Stimulated activated CD8-positive, alpha-beta memory T cell treated with anti-CD3 and anti-CD28 coated beads, Interleukin-2, amount 100 ng/mL, for 48 hours (primary cell): ENCODE measurements at places on chromosomes 5 and 9.

- no peak for DNase-seq
Measured at GRCh38 chr9:114290561-114290986, 32.3 kb upstream of the ORM1 start.

DNA sequence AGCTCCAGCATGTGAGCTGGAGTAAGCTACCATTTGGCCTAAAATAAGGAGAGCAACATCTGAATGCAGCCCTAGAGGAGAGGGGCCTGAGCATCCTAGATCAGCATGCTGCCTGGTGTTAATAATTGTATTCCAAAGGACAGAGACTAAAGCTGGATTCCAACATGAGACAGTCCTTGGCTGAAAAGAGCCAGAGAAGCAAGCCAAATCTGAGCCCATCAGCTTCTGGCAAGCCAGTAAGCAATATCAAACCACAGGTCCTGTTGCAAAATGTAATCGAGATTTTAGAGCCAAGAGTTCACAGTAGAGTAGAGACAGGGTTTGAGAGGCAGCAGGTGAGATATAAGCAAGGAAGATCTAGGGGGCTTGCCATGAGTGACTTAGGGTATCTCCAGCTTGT, 42.3 kb upstream of the DMAC1 start:
- no peak for DNase-seq

- no peak for DNase-seq
Measured at GRCh38 chr9:89710697-89711096, 105.9 kb downstream of the GADD45G start.

- DNase-seq: no peak
Measured at GRCh38 chr9:82090046-82090445, 101.5 kb downstream of the SPATA31D1 start.
